ENCODE measurements at places on chromosomes 5 and 9.
A peak's percentile ranks its signal among the peaks of the same experiment; 100 is the strongest.

DNA sequence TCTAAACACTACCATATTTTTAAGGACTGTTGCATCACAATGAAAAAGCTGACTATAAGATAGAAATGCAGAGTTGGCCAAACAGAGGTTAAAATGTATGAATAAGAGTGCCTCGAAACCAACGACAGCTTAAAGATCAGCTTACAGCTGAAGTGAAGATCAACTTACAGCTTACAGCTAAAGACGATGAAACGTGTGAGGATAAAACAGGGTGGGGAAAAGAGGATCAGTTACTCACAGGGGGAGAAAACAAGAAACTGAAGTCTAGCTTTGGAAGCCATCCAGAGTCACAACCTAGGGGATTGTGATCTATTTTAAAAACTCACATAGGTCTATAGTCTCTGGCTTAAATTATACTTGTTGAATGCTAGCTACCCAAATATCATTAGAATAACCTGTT is 220.0 kb downstream of the SNCAIP start:
- DNase-seq = no peak

- DNase-seq = no peak
Observed at GRCh38 chr5:163821142-163821541, 315.7 kb downstream of the MAT2B start.

DNA sequence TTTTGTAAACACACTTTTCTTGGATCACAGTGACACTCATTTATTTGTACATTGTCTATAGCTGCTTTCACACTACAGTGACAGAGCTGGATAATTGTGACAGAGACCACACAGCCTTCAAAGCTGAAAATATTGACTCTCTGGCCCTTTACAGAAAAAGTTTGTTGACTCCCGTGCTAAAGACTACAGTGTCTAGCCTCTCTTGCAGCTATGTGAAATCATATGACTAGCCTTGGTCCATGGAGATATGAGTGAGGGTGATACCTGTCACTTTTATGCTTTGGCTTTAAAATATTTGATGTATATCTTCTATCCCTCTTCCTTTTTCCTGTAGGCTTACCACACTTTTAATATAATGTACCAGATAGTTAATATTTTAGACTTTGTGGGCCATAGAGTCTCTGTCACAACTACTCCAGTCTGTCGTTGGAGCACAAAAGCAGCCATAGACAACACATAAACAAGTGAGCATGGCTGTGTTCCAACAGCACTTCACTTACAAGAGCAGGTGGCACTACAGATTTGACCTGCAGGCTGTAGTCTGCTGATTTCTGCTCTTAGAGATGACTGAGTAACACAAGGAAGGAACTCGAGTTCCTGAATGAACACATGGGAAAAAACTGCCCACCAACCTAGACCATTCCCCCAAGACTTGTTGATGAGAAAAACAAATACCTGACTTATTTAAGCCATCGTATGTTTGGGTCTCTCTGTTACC is 73.5 kb upstream of the ANKRD55 start:
- DNase-seq = no peak

GRCh38 chr5:36690041-36690961 is 83.9 kb downstream of the SLC1A3 start:
- DNase-seq = peak; percentile 74

DNA sequence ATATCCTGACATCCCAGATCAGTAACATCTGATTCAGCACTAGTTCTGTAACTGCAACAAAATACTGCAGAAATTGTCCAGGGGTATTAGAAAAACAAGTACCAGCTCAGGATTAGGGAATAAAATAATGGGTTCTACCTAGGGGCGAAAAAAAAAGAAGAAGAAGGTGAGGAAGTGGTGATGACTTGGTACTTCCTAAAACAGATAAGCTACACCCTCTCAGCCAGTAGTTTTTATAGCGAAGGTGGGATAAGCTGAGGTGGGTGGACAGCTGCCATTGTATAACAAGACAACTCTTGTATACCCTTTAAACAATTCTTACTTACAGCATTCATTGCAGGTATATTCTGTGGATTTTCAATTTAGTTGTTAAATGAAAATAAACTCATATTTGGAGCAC is 19.1 kb downstream of the RAPGEF6 start:
- no peak for DNase-seq

GRCh38 chr9:4820168-4820567 is 27.4 kb downstream of the RCL1 start:
- DNase-seq = no peak

GRCh38 chr5:123515904-123516303 is 3.9 kb downstream of the CSNK1G3 start:
- DNase-seq = no peak

DNA sequence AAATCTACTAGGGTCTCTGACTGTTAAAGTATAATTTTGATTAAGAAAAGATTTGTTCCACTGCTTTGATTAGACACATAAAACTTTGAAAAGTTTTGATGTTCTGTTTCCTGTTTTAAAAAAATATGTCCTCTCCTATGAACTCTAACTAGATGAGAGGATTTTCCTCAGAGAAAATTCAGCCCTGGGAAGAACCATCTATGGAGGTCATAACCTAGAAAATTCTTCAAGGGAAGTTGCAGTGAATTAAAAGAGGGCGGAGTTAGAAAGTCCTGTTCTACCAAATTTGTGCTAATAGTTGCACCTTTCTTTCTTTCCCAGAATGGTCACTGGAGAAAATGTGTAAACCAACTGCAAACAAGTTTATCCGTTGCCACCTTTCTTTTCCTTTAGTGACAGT is 27.7 kb downstream of the PIK3R1 start:
- no peak for DNase-seq

DNA sequence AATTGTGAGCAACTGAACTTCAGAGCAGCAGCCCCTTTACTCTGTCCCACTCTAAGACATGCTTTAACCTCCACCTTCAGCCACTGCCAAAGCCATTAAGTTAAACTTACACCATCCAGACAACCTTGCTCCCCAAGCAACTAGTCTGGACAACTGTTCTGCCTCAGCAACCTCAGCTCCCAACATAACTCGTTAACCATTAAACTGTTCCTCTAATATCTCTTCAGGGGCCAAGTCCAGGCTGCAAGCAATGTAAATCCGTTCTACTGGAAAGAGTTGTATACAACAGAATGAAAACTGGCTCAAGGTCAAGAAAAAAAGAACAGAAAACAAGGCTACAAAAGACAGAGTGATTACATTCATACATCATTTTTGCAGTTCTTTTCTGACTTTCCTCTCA is 131.7 kb upstream of the TARS1 start:
- no peak for DNase-seq

- DNase-seq = no peak
Observed at GRCh38 chr9:104900871-104901270, 27.1 kb downstream of the ABCA1 start.

DNA sequence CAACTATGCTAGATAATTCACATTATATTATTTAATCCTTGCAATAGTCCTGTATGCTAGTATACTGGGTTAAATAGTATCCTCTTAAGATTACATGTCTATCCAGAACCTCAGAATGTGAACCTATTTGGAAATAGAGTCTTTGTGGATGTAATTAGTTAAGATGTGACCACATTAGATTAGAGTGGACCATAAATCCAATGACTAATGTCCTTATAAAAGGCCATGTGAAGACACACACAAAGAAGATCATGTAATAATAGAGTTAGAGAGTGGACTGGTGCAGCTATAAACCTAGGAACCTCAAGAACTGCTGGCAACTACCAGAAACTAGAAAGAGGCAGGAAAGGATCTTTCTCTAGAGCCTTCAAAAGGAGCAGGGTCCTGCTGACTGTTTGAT is 263.6 kb upstream of the PTGER4 start:
- DNase-seq = no peak

GRCh38 chr9:81915801-81916505 is 12.3 kb upstream of the SPATA31D4 start:
- no peak for DNase-seq

- DNase-seq = no peak
Observed at GRCh38 chr5:27377626-27378025, 339.2 kb upstream of the CDH9 start.

GRCh38 chr5:135129307-135129706 is 95.3 kb upstream of the PITX1 start:
- no peak for DNase-seq

GRCh38 chr5:68484307-68485068 is 268.9 kb downstream of the PIK3R1 start:
- no peak for DNase-seq

DNA sequence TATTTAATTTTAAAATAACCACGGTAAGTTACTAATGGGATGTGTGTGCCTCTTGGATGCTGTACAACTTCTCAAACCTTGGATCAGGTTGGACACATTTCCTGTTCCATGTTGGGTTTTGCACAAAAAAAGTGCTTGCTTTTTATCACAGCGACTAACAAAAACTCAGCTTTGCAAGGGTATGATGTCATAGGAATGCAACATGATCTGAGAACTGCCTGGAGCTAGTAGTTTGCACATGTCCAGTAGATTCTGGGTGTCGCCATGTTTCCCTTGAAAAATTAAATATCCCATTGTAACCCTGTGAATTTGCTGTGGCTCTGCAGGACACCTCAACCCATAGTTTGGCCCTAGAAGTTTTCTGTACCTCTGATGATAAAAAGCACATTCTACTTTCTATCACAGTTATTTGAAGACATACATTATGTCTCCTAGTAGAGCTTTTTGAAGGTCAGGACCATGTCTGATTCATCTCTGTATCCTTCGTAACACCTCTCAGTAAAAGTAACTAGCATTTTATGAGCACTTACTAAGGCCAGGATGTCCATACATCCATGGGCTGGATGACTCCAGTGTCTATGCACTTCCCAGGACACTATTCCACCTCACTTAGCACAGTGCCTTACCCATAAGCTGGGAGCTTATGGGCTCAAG is 11.5 kb upstream of the FRMPD1 start:
- no peak for DNase-seq

DNA sequence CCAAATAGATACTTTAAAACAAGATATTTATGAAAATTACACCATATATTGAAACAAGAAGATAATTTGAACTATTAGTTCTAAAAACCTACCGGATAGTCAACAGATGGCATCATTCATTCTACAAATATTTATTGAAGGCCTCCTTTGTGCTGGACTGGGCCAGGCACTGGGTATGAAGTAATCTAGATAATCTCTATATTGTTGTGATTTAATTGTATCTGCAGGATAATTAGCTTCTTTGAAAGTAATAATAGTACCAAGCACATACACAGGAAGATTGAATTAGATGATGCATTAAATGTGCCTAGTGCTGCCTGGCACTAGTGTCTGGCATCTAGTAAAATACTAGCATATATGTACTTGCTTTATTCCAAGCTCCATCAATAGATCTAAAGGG is 735.2 kb upstream of the DMAC1 start:
- DNase-seq = no peak

GRCh38 chr5:11894992-11895391 is 9.3 kb downstream of the CTNND2 start:
- DNase-seq = no peak

GRCh38 chr9:84857211-84857610 is 187.7 kb downstream of the NTRK2 start:
- DNase-seq = no peak

DNA sequence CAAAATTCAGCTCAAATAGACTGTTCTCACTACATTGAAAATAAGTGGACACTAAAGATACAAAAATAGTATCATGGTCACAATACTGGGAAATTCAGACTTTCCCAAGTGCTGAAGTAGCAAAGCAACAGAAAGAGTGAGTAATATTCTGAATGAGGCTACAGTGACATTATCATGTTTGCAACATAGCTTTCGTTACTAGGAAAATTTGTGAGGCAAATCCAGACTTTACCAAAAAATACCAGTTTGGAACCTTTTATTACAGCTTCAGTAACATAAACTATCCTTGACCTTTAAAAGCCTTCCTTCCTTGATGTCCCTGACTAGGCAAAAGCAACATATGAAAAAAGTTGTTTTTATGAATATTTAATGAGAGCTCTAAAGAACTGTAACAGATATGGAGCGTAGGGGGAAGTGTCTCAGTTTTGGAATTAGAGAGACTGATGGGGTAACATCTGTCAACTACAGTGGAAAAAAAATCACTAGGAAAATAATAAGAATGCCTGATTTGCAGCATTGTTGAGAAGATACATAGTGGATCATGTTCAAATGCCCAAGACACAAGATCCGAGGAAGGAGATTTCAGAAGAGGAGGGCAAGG is 312.9 kb downstream of the ADGRV1 start:
- no peak for DNase-seq

DNA sequence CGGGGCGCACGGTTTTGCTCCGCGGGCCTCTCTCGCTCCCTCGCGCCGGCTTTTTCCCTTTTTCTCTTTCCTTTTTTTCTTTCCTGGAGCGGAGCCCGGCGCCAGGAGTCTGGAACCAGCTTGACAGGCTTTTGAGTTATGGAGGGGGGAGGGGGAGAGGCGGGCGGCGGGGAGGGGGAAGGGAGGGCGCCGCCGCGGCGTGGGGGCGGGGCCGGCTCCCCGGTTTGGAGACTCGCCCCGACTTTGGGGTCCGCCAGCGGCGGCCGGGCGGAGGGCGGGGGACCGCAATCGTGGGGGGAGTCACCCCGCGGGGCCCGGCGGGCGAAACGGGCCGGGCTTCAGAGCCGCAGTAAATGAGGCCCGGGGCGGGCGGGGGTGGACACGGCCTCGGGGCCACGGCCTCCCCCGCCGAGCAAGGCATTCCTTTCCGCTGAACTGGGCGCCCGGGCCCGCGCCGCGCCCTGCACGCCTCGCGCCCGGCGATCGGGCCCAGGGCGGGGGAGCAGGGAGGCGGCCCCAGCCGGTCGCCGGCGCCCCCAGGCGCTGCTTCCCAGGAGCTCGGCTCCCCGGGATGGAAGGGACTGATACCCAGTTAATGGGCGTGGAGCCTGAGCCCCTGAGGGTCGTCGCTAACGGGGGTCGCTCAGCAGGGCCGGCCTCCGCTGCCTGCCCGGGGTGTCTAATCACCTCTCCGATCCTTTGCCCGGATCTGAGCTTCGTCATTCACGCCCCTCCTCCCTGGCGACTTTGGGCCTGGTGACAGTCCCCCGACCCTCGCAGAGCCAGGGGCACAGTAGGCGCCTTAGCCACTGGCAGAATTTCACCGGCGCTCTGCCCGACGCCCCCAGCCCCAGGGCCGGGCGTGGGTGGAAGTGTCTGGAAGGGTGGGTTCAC is 138.1 kb downstream of the C9orf50 start:
- no peak for DNase-seq

DNA sequence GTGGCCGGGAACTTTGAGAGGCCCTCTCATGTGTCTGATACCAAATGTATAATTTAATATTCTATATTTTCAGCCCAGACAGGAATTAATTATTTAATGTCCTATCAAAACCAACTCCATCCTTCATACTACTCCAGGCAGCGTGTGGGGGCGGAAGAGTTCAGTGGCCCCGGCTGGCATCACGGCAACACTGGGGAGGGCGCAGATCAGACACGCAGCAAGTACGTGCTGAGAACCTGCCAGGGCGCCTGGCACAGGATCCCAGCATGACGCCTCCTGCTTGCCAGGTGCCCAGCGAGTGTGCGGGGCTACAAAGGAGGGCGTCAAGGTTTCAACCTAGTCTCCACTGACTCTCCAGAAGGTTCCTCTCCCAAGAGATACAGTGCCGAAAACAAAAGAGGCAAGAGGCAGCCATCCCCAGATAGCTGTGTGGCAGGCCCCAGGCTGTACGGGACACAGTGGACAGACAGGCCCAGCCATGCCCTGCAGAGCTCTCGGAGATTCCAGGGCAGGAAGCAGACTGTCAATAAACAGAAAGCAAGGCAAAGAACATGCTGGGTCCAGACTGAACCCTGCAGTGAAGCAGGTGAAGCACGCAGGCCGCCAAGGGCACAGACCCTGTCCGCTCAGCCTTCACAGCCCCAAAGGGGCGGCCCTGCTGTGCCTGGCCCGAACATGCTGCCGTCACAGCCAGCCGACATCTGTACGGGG is 110.3 kb downstream of the VAV2 start:
- DNase-seq = no peak

GRCh38 chr9:134940236-134941208 is 22.8 kb upstream of the FCN1 start:
- DNase-seq = no peak

- DNase-seq = no peak
Observed at GRCh38 chr5:11311272-11311671, 550.2 kb upstream of the DAP start.
